Activated naive CD8-positive, alpha-beta T cell treated with anti-CD3 and anti-CD28 coated beads, Interleukin-2, amount 10 ng/mL, durations not matched to agents 7 days and 5 days (primary cell): ENCODE measurements at places on chromosomes 7 and 10. TPM values are rescaled to one million over a fixed set of nuclear protein-coding genes. Genes with fewer than 3 reads are reported as not detected.

H2BK1 gene
- 2.2 TPM for total RNA-seq

PARP12 gene
- total RNA-seq, result 125 TPM

DNA sequence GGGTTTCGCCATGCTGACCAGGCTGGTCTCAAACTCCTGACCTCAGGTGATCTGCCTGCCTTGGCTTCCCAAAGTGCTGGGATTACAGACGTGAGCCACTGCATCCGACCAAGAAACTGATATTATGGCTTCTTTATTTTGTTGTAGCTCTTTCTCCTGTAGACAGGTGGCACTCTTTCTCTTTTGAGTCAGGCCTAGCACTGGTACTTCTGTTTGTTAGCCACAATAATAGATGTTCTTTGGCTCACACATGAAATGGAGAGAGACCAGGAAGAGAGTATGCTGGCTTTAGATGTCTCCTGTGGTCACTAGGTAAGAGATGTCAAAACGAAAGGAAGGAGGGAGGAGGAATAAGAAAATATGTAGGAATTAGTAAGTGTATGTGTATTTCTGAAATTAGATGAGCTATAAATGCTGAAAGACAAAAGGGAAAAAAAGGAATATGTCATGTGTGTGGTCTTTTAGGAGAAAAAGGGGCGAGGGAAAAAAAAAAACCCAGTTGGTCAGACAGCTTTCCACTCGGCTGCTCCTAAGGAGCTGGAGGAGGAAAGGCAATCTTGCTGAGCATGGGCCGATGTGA lies 78.7 kb downstream of the CLEC2L start:
- DNase-seq, result no peak

HTR7 gene
- total RNA-seq, result 0.14 TPM

GRCh38 chr10:114283091-114283490 lies 44.0 kb downstream of the VWA2 start:
- no peak for DNase-seq

DNA sequence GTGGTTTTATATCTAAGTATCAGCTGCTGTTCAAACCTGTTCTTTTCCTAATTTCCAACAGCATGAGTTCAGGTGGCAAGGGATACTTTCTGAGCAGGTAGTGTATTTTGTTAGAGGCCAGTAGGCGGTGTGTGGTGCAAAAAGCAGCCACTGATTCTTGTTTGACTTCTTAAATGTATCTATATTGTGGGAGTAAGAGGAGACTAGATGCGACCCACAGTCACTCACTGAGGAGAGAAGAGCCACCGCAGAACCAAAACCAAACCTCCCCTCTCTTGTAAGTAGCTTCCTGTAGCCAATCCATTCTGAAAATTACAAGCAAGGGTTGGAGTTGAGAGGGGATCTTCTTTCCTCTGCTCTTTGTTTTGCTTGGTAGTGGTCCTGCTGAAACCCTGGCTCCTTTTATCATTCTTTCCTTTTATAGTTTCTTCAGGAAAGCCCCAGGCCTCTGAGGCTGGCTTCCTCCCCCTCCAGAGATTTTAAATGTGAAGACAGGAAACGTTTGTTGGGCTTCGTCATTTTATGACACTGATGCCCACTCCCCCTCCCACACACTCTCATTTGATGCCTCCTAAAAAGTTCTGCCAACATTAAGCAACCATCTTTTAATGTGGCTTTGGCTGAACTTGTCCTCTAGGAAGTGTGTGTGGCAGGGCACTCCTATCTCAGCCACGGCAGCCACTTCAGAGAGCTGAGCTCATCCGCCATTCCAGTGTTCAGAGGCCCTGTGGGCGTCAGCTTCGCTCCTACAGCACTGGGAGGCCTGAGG lies 566.0 kb downstream of the SUGCT start:
- peak; percentile 32 for DNase-seq

- no peak for DNase-seq
These were observed 469.5 kb upstream of the VSTM2A start for GRCh38 chr7:54072710-54073109.

GPNMB gene
- total RNA-seq, result 25.3 TPM

GRCh38 chr7:64874562-64875250 lies 28.4 kb upstream of the ZNF273 start:
- DNase-seq, result no peak

GRCh38 chr10:10193848-10194247 lies 823.8 kb upstream of the CELF2 start:
- DNase-seq, result no peak

KDM7A gene
- total RNA-seq, result 21.2 TPM
